Renal cortical epithelial cell (primary cell): ENCODE measurements at places on chromosomes 11 and 22. TPM values are rescaled to one million over a fixed set of nuclear protein-coding genes. Genes with fewer than 3 reads are reported as not detected.

Gene APOA5
- total RNA-seq: not detected in 2 replicates

Gene DEUP1
- 0.65 TPM in 1 of 2 replicates, not detected in the other for total RNA-seq

Gene PHF21A
- total RNA-seq: 8.9 and 27.7 TPM in 2 replicates

Gene TMPRSS5
- not detected in 2 replicates for total RNA-seq

Gene KCNK7
- 0.20 TPM in 1 of 2 replicates, not detected in the other for total RNA-seq

Gene OLFML1
- total RNA-seq: not detected in 2 replicates

Gene KRTAP5-9
- not detected in 2 replicates for total RNA-seq

Gene KRTAP5-8
- not detected in 2 replicates for total RNA-seq

Gene RDX
- 76.4 and 126 TPM in 2 replicates for total RNA-seq

DNA sequence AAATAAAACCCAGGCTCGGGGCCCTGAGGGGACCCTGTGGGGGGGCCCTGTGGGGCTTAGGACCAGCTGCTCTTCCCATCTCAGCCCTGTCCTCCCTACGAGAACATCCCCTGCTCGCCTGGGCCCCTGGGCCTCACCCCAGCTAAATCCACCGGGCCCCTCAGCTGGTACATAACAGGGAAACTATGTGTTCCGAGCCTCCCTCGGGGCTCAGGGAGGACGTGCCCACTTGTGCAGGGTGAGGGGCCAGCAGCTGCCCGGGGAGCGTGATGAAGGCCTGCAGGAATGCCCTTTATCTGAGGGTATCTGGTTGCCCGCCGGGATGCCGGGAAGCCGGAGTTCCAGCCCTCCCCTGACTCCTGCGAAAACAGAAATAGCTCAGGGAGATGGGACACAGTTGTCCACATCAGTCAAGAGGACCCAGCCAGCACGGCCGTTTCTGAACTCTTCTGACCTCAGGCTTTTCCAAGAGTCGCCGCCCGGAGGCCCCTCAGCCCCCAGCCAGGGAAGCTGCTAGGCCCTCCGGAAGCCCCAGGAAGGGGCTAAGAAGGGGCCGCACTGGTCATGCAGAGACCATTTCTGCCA lies 20.6 kb downstream of the MRPL23 start:
- DNase-seq: no peak

- no peak for DNase-seq
Observed at GRCh38 chr11:31419669-31420068, 50.0 kb downstream of the DNAJC24 start.

- peak; percentile 92 for DNase-seq
Observed at GRCh38 chr11:44568658-44569473, 3.4 kb downstream of the CD82 start.

DNA sequence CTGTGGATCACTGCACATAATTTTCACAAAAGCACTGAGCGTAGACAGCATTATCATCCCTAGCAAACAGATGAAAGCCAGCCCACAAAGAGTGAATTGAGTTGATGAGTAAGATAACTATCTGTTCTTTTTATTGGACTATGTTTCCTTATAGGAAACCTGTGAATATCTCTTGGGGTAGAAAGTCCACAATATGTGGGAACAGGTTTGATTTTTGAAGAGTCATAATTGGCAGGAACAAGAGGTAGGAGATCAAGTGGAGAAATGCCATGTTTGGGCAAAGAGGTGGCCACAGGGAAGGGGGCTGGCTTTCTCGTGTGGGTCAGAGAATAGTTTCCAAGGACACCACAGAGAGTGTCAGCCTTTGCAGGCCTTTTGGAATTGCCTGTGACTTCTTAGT lies 23.9 kb downstream of the OR51E2 start:
- no peak for DNase-seq

GRCh38 chr11:94747601-94748041 lies 20.5 kb upstream of the AMOTL1 start:
- peak; percentile 80 for DNase-seq

GRCh38 chr11:207863-208180 lies 314 bp downstream of the RIC8A start:
- DNase-seq: peak; percentile 16

GRCh38 chr11:66878474-66878873 lies 21.6 kb downstream of the LRFN4 start:
- no peak for DNase-seq

DNA sequence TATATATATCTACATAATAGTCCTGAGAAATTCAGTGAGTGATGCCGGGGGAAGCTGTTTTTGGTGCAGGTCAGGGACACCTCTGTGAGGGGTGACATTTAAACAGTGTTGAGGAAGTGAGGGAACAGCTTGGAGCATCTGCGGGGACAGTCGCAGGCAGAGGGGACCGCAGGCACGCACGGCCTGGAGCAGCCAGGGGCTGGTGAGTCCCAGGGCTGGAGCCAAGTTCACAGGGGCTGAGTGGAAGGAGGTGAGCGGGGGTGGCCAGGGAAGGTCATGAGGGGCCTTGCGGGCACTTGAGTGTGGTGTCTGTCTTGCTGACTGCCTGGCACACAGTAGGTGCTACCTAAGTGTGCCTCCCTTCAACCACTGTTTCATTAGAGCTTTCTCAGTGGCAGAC lies 65.4 kb downstream of the TSPAN18 start:
- DNase-seq: no peak

DNA sequence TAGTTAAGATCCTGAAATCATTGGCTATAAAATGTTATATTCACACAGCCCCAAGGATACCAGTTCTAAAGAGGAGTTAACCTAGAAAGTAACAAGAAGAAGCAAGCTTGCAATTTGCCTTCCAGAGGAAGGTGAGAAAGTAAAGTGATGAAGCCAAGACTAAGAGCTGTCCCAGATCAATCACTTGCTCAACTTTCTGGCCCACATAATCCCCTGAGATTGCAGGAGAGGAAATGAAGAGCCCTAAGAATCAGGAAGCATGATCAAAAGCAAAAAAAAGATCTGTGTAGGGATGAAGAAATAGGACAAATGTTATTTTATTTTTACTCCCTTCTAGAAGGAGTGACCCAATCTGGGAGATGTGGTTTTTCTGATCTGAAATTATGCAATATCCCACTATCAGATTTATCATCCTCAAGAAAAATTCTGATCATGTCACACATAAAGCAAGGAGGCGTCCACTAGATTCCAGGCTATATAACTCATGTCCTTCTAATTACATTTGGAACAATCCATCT lies 180.3 kb upstream of the GUCY1A2 start:
- DNase-seq: no peak

- no peak for DNase-seq
Observed at GRCh38 chr11:65863889-65864705, 3.9 kb downstream of the MUS81 start.

DNA sequence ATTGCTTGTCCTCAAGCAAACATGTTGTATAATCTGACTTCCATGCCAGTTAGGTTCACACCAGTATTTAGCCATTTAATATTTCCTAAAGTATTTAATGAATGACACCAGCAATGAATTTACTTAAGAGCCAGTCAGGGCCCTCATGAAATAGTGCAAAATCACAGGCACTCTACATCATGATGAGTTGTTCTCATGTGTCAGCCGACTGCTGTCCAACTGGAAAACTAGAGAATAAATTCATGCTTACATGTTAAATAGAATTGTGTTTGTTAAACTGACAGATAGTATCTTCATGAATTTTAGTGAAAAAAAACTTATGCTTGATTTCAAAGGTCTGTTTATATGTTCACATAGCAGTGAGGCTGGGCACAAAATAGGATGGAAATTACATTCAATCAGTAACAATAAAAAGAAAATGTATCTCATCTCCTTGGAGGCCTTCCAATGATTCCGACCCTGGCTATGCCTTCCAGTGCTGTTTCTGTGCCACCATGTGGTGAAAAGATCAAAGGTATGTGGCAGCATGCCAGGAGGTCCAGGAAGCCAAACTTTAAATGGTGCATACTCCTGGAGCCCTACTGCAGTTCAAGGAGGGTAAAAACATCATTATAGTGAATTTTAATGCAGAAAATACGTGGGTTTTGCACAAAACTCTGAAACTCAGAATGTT lies 45.2 kb downstream of the CTSC start:
- peak; percentile 55 for DNase-seq

DNA sequence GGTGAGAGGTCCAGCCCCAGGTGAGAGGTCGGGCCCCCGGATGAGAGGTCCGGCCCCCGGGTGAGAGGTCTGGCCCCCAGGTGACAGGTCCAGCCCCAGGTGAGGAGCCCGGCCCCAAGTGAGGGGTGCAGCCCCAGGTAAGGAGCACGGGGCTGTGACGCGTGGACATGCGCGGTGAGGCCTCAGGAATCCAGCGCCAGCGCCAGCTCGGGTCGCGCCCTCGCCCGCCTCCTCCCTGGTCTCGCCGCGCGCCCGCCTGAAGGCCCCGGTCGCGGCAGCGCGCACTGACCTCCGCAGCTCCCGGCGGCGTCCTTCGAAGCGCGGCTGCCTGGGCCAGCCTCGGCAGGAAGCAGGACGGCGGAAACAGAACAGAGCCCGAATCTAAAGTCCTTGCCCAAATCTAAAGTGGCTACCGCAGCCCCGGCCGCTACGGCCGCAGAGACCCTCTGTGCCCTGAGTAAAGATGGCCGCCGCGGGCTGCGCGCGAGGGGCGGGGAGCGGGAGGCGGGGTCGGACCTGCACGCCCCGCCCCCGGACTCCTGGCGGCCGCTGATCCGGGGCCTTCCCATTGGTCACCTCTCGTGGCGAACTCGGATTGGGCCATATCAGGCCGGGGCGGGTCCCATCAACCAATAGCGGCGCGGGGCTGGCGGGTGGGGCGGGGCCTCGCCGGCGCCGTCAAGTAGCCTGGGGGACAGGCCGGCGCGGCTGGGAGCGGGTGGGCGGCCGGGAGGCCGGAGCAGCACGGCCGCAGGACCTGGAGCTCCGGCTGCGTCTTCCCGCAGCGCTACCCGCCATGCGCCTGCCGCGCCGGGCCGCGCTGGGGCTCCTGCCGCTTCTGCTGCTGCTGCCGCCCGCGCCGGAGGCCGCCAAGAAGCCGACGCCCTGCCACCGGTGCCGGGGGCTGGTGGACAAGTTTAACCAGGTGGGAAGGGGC lies at the start of the genes ALG12 and CRELD2:
Gene ALG12, minus strand, starts transcription at position 465 of the 937 bp plus-strand sequence. CDS start 4,673 bp downstream, outside the sequence.
Gene CRELD2, plus strand, starts transcription at position 661 of the 937 bp plus-strand sequence. Its CDS starts 136 bp downstream, at position 797.
- peak; percentile 82 for DNase-seq

- DNase-seq: peak; percentile 42
Observed at GRCh38 chr11:34840736-34841386, 75.3 kb downstream of the APIP start.

DNA sequence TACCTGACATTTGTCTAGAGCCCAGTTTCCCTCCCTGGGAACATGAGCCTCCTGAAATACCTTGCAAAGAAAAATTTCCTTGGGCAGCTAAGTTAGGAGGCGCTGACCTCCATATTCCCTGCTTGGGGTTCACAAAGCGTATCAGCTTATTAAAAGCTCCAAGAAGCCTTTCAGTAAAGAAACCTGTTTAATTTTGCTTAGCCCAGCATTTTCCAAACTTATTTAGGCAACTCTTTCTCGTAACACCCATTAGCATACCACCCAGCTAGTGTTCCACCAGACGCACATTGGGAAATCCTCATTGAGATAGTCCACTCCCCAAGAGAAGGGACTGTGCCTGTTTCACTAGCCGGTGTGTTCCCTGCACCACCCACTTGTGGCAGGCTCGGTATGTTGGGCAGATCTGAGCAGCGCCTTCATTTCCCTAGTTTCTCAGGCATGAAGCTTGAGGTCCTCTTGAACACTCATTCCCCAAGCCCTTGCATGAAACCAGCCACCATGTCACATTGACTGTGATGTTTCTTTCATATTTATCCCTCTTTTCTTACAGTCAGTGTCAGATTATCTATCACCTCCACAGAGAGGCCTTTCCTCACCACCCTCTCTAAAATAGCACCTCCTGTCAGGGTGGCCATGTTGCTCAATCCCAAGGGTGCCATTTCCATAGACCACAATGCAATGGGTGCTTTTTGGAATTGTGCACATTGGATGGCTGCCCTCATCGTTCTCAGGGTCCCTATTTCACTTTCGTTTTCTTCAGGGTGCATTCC lies 12.5 kb upstream of the ELF5 start:
- DNase-seq: no peak

- no peak for DNase-seq
Observed at GRCh38 chr11:118615976-118616371, 8.6 kb downstream of the PHLDB1 start.

- DNase-seq: peak; percentile 18
Observed at GRCh38 chr22:42116848-42117424, 13.7 kb downstream of the CYP2D6 start.

DNA sequence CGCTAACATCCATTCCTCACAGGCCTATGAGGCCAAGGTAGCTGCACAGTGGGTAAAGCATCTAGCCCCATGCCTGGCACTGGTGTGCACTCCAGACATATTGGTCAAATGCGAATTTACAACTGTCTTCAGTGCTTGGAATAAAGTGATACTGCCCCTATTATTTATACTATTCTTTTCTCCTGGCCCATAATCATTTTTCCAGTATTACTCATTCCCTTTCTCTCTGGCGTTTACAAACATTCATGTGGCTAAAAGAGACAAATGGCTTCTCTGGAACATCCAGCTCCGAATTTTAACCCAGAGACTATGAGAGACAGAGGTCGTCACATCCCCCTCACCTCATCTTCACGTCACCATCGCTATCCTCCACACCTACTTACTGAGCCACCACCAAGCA lies 87.2 kb upstream of the PITPNB start:
- DNase-seq: no peak

- DNase-seq: peak; percentile 31
Observed at GRCh38 chr11:73972620-73973449, 9.8 kb downstream of the UCP2 start.

DNA sequence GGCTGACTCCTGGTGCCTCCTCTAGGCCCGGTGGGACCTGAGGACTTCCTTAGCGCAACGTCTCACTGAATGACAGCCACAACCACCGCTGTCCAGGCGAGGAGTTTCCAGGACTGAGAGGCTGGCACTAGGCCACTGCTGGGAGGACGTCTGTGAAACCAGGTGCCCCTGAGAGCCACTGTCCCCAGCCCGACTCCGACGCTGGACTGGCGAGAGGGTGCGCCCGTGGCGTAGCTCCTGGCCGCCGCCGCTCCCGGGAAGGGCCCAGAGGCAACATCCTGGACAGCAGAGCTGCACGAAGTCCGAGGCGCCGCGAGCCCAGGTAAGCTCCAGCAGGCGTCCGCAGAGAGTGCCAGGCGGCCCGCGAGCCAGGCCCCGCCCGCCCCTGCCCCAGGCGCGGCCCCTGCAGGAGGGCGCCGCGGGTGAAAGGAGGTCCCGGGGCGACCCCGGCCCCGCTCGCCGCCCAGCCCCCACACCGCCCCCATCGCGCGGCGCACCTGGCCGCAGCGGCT lies 525 bp downstream of the DGCR2 start:
- no peak for DNase-seq

DNA sequence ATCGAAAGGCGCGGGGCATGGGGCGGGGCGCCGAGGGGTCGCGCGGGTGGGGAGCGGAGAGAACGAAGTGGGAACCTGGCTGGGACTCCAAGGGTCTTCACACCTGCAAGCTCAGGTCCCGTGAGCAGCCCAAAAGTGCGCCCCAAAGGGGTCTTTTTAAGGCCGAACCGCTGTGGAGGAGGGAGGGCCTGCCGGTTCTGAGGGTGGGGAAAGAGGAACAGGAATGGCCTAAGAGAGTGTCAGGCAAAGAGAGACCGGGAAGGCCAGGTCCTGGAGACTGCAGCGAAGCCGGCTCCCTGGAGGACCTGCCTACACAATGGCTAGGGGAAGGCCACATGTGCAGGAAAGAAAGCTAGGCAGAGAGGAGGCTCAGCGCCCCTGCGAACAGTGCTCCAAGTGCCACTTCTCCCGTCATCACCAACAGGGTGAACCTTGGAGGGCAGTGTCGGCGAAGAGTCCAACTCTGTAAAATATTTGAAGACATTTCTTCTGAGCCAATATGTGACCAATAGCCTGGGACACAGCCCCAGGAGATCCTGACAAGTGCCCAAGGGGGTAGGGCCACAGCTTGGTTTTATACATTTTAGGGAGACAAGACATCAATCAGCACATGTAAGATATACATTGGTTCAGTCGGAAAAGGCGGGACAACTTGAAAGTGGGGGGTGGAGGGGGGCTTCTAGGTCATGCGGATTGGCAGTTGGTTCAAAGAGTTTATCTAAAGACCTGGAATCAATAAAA lies 710 bp upstream of the DGCR2 start:
- DNase-seq: no peak
